ENCODE measurements at places on chromosomes 6 and 20. TPM values are rescaled to one million over a fixed set of nuclear protein-coding genes. Genes with fewer than 3 reads are reported as not detected.
A peak's percentile ranks its signal among the peaks of the same experiment; 100 is the strongest.

DNA sequence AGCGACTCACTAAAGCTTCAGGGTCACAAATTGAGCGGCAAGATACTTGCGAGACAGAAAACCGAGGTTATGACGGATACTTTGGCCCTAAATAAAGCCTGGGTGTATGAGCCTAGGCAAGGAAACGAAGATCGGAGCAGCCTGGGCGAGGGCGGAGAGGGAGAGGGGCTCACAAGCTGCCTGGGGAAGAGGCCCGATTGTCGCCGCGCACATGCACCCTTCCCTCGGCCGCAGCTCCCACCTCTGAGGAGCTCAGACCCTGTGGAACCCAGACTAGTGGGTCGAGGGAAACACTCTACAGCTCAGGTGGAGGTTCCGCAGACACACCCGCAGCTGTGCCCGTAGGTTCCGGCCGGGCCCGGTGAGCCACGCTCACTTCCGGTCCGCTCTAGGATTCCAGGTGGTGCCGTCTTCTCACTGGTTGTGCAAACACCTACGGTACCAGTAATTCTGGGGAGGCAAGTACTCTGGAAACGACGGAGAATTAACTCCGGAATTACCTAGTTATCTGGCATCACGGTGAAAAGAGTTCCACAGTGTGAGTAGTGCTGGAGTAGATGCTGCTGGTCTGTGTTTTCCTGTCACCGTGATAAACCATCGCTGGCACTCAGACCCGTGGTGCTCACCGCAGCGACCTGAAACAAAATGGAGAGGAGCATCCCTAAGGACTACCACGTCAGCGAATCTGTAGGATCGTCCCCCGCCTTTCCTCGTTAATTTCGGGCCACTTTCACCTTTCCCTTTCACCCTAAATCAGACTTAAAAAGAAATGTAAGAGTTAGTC lies 61.5 kb downstream of the GPX5 start:
- H3K36me3 ChIP-seq, result no peaks in the 10 kb centered on the region
- peak; percentile 94 for DNase-seq
- peak overlapping the region; percentile 25 for H3K27ac ChIP-seq
- H3K27me3 ChIP-seq, result peaks cover 7% of the 10 kb centered on the region
- H3K4me1 ChIP-seq, result no peaks in the 10 kb centered on the region
- peak overlapping the region; percentile 61 for H3K4me3 ChIP-seq

DNA sequence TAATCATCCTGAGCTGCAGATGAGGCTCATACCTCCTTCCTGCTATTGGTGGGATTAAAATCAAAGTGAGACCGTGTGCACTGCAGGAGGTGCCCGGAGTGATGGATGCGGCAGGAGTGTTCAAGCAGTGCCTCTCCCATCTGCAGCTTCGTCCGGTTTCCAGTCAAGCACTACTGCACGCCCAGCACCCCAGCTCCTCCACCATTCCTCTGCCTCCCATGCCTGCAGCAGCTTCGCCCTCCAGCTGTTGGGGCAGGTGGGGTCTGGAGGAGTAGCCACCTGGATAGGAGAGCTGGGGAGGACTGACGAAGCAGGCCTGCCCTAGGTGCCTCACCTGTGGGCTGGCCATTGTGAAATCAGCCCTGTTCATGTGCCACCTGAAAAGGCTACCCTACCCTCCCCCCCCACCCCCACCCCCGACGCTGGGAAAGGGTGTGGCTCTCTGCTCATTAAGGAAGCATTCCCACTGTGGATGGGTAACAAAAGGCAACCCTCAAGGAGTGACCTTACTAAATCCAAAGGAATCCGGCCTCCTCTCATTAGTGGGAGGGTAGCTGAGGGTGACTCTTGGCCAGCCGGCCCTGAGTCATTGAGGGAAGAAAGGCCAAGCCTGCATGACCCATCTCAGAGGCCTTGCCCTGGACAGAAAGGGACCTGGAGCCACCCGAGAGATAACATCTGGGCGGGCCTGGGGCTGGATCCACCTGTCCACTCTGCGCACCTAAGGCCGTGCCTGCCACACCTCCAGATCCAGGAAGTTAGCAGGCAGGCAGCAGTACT lies 115.9 kb upstream of the ARMC2 start:
- no peaks in the 10 kb centered on the region for H3K27me3 ChIP-seq
- no peak overlapping the region for H3K4me3 ChIP-seq
- no peaks in the 10 kb centered on the region for H3K4me1 ChIP-seq

DNA sequence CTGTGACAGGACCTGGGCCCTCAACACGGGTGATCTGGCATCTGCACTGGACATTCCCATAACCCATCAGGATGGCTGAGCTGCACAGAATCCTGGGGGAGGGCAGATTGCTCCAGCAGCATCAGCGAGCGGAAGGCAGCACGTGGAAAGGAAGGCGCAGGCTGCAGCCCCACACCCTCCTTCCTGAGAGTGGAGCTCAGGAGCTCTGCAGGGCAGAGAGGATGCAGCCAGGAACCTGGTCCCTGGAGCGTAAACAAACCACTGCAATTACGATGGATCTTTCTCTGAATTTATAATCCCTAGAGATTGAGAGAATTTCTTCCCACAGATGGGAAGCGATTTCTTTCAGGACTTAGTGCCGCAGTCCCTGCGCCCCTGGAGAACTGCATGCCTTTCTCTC lies 39.7 kb upstream of the EMILIN3 start:
- no peaks in the 10 kb centered on the region for H3K27me3 ChIP-seq
- H3K4me1 ChIP-seq, result no peaks in the 10 kb centered on the region
- no peak for DNase-seq
- H3K27ac ChIP-seq, result no peak overlapping the region
- H3K4me3 ChIP-seq, result no peak overlapping the region

GRCh38 chr6:155782739-155783459 lies 327.3 kb upstream of the NOX3 start:
- DNase-seq, result no peak
- no peaks in the 10 kb centered on the region for H3K36me3 ChIP-seq
- no peaks in the 10 kb centered on the region for H3K4me1 ChIP-seq

GRCh38 chr6:132115714-132116366 lies 164.7 kb upstream of the CCN2 start:
- H3K4me1 ChIP-seq, result no peaks in the 10 kb centered on the region
- no peaks in the 10 kb centered on the region for H3K27me3 ChIP-seq
- H3K4me3 ChIP-seq, result no peak overlapping the region
- H3K36me3 ChIP-seq, result no peaks in the 10 kb centered on the region

DNA sequence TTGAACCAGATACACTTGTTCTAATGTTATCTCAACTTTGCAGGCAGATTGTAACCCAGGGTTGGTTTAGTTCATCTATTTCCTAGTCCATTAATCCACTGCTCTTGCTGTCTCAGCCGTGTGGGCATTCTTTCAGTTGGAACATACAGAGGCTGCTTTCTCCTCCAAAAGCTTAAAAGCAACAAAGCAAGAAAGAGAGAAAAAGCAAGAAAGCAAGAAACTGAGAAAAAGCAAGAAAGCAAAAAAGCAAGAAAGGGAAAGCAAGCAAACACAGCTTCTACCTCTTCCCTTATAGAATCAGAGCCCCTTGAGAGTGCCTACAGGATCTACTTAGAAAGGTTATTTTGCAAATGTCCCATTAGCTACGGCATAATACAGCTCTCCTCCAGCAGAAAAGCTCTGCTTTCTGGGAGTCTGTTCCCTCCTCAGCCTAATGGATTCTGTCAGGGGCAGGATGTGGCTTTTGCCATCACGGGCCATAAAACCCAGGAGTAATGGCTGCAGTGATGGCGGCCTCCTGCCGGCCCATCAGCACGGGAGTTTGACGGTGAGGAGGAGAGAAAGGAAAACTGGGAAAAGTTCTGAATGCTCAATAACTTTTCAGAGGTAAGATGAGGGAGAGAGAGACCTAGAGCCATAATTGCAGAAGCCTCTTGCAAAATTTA lies 156.8 kb upstream of the JARID2 start:
- no peak overlapping the region for H3K27ac ChIP-seq
- H3K27me3 ChIP-seq, result no peaks in the 10 kb centered on the region
- no peaks in the 10 kb centered on the region for H3K36me3 ChIP-seq
- H3K4me1 ChIP-seq, result peaks cover 3% of the 10 kb centered on the region
- DNase-seq, result no peak

DNA sequence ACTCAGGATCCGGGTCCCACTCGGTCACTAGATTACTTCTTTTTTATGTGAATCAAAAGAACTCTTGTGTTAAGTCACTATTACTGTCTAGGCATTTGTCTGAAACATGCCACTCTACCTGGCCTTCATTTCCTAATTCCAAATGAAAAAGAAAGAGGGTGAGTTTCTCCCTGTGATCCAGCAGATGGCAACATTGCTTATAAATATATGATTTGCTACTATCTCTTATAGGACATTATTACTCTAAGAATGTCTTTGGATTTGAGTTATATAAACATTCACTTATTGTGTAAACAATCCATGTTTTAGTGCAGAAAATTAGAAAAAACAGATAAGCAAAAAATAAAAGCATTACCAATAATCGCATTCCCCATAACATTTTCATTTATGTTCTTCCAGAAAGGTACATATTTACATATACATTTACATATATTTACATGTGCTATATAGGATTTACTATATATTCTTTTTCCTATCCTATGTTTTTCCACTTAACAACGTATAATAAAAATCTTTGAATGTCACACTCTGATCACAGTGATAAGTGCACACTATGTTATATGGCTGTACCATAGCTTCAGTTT lies 66.9 kb downstream of the FAXC start:
- DNase-seq, result no peak
- H3K36me3 ChIP-seq, result no peaks in the 10 kb centered on the region
- H3K27me3 ChIP-seq, result no peaks in the 10 kb centered on the region

GRCh38 chr6:112234601-112235000 lies 19.8 kb downstream of the LAMA4 start:
- DNase-seq, result no peak
- no peaks in the 10 kb centered on the region for H3K27me3 ChIP-seq
- no peaks in the 10 kb centered on the region for H3K36me3 ChIP-seq
- peaks cover 3% of the 10 kb centered on the region for H3K4me1 ChIP-seq
- H3K4me3 ChIP-seq, result no peak overlapping the region

DNA sequence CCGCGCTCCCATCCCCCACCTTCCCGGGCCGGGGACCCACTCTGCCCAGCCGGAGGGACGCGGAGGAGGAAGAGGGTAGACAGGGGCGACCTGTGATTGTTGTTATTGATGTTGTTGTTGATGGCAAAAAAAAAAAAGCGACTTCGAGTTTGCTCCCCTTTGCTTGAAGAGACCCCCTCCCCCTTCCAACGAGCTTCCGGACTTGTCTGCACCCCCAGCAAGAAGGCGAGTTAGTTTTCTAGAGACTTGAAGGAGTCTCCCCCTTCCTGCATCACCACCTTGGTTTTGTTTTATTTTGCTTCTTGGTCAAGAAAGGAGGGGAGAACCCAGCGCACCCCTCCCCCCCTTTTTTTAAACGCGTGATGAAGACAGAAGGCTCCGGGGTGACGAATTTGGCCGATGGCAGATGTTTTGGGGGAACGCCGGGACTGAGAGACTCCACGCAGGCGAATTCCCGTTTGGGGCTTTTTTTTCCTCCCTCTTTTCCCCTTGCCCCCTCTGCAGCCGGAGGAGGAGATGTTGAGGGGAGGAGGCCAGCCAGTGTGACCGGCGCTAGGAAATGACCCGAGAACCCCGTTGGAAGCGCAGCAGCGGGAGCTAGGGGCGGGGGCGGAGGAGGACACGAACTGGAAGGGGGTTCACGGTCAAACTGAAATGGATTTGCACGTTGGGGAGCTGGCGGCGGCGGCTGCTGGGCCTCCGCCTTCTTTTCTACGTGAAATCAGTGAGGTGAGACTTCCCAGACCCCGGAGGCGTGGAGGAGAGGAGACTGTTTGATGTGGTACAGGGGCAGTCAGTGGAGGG lies 2.8 kb downstream of the SOX4 start:
- no peaks in the 10 kb centered on the region for H3K27me3 ChIP-seq
- peak; percentile 28 for DNase-seq
- no peaks in the 10 kb centered on the region for H3K36me3 ChIP-seq
- peak overlapping the region; percentile 74 for H3K4me3 ChIP-seq
- peaks cover 4% of the 10 kb centered on the region for H3K4me1 ChIP-seq

DNA sequence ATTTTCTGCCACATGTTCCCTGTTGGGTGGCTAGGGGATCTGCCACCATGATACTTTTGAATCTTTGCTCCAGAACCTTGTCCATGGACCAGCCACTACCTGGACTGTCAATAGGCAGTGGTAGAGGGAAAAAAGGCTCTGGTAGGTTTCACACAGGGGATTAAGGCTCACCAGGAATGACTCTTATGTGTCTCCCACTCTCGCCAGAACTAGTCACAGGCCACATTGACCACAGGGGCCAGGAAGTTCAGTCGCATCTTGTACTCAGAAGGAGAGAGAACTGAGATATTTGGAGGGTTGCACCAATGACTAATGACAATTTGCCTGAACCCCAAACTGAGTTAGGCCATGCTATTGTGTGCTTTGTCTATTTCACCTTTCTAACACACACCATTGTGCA lies 23.6 kb upstream of the APCDD1L start:
- no peaks in the 10 kb centered on the region for H3K4me1 ChIP-seq
- no peaks in the 10 kb centered on the region for H3K27me3 ChIP-seq
- H3K4me3 ChIP-seq, result no peak overlapping the region
- no peak for DNase-seq
- no peaks in the 10 kb centered on the region for H3K36me3 ChIP-seq

DNA sequence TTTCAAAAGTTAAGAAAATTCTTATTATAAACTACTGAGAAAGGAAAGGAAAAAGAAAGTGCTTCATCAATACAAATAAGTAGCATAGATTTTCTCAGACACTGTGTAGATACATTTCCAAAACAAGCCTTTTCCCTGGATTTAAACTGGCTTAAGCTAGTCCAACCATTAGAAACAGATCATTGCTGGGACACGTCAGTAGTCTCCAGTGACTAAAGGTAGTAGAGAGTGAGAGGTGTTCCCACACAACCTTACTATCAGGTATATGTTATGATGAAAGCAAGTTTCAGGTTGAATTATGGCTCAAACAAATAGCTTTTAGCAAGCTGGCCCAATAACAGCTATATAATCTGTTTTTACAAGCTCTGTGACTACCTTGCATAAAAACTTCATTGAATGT lies 47.3 kb upstream of the SLC2A12 start:
- no peak overlapping the region for H3K4me3 ChIP-seq
- no peaks in the 10 kb centered on the region for H3K36me3 ChIP-seq
- no peaks in the 10 kb centered on the region for H3K27me3 ChIP-seq
- H3K27ac ChIP-seq, result no peak overlapping the region

- H3K27ac ChIP-seq, result no peak overlapping the region
- DNase-seq, result no peak
- no peaks in the 10 kb centered on the region for H3K27me3 ChIP-seq
Measured at GRCh38 chr6:163243083-163243482, 171.4 kb upstream of the QKI start.

Gene ZNF311
- 0.34 TPM for total RNA-seq

Gene LY6G5B
- 3.0 TPM for total RNA-seq

Gene PROKR2
- total RNA-seq, result not detected

Gene AGER
- total RNA-seq, result 2.6 TPM

Gene MAS1
- total RNA-seq, result not detected

Gene RBM38
- 5.7 TPM for total RNA-seq

Gene BPI
- not detected for total RNA-seq

Gene ADGRF1
- total RNA-seq, result 0.61 TPM

Gene MTFR2
- total RNA-seq, result 0.34 TPM
